ENCODE measurements at places on chromosomes 2 and 18. TPM values are rescaled to one million over a fixed set of nuclear protein-coding genes. Genes with fewer than 3 reads are reported as not detected.

Gene FNDC4
- 9.1 TPM for total RNA-seq

Gene KIAA2012
- not detected for total RNA-seq

Gene CABYR
- total RNA-seq = 0.68 TPM

Gene KDSR
- total RNA-seq = 104 TPM

Gene DPYSL5
- not detected for total RNA-seq

Gene NAT8
- total RNA-seq = not detected

Gene CFC1B
- total RNA-seq = not detected

Gene GCG
- not detected for total RNA-seq

Gene ABCG8
- total RNA-seq = not detected

Gene DPP4
- total RNA-seq = 4.4 TPM

Gene GNAL
- total RNA-seq = 12.3 TPM

Gene FZD7
- 17.6 TPM for total RNA-seq

Gene CD8A
- total RNA-seq = 0.84 TPM

Gene CCDC141
- total RNA-seq = 0.71 TPM
